ENCODE measurements at places on chromosomes 3 and 15. TPM values are rescaled to one million over a fixed set of nuclear protein-coding genes. Genes with fewer than 3 reads are reported as not detected.

SOX14 gene
- not detected for total RNA-seq

GRCh38 chr3:76352051-76352450, 566.7 kb upstream of the ZNF717 start:
- no peak for DNase-seq

DNA sequence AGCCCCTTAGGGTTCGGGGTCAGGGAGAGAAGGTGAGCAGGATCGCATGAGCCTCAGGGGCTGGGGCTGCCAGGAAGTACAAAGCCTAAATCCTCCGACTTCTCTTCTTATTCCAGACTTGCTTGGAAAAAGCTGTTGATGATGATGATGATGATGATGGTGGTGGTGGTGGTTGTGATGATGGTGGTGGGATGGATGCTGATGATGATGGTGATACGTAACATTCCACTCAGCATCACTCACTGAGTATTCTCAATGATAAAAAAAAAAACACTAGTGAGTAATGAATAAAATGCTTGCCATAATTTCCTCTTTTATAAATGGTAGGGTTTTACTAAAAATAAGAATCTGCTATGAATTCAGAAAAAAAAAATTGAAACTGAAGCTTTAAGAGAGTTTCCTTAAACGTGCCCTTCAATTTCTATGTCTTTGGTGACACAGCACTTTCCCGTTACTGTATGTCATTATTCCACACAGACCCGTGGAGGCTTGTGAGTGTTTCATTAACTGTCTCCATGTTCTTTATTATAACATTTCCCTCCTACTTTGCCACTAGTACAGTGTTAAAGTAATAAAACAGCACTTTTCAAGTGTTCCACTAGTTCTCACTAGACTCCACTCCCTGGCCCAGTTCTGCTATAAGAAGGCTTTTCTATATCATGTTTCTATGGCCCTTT, 5.4 kb upstream of the ACAN start:
- DNase-seq = no peak

DNA sequence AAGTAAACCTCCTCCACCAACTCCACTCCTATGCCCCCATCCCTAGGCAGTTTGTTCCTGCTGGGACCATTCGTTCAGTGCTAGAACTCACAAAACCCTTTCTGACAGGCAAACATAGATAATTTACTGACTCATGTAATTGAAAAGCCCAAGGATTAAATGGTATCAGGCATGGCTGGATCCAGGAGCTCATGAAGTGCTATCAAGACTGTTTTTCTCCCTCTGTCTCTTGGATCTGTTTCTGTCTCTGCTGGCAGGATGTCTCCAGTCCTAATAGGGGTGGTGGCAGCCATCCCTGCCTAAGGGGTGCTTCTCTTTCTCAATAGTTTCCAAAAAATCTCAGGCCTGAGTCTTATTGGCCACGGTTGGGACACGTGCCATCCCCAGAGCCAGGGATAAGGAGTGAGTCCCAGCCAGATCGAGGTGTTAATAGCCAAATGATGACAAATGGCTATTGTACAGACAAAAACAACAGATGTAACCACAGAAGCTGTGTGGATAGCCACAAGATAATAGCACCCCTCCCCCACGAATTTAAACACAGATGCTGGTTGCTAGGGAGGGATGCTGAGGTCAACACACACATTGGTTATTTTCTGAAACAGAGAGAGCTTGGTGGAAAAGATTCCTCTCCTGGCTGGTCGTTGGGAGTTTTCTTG, 168.6 kb downstream of the SHQ1 start:
- DNase-seq = no peak

Data from naive thymus-derived CD4-positive, alpha-beta T cell (primary cell).